LHCN-M2 (cell line): ENCODE measurements at places on chromosomes 11 and 22.

DNA sequence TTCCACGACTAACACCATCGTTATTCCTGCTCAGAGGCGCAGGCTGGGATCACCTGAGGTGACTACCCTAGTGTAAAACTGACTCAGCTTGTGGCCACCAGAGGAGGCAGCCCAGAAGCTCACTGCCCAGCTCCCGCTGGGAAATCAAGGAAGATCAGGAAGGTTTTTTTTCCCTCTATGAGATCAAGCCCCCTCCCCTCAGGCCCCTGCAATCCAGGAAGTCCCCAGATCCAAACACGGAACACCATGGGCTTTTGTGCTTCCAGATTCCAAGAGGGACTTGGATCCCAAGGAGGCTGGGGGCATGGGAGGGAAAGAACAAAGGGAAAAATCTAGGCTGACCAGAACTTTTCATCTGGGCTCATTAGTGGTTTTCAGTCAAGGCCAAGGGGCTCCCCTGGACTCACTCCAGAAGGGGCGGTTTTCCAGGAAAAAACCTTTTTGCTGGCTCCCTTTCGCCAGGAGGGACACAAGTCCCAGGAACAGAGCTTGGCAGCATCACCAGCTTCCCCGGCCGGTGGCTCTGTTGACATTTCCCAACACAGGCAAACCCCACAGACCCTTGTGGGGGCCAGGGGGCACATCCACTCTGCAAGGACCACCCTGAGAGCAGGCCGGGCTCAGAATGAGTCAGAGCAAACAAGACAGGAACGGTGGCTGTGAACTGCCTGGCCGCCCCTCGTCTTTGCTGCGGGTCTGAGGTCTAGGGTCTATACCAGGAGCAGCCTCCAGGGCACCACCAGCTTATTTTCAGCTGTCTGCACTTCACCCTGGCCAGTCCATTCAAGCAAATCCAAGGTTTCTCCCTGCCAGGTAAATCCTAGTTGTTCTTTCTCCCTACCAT is 36.8 kb downstream of the MYH9 start:
- no peak for DNase-seq

DNA sequence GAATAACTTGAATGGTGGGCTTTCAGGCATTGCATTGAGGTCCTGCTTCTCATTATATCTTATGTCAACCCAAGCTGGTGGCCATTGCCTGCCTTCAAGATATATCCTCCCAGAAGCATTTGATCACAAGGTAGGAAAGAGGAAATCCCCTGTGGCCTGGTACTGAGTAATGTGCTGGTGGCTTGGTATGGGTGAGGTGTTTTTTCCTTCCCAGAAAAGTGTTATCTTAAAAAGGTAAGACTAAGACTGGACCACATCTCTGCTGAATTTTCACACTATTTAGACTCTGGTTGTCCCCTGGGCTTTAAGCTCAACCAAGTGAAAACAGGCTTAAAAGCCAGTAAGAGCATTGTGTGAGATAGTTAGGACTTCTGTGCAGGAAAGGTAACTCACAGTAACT is 3.7 kb downstream of the INSC start:
- DNase-seq = no peak

- DNase-seq = no peak
These were observed 436.4 kb upstream of the CCDC90B start for GRCh38 chr11:83722392-83723119.

GRCh38 chr11:114439229-114440120 is at the start of gene REXO2:
REXO2 (plus strand) TSS chr11:114439467; CDS start chr11:114439529, 62 bp downstream.
- DNase-seq = peak; percentile 93
